ENCODE measurements at places on chromosomes 7 and 10.

DNA sequence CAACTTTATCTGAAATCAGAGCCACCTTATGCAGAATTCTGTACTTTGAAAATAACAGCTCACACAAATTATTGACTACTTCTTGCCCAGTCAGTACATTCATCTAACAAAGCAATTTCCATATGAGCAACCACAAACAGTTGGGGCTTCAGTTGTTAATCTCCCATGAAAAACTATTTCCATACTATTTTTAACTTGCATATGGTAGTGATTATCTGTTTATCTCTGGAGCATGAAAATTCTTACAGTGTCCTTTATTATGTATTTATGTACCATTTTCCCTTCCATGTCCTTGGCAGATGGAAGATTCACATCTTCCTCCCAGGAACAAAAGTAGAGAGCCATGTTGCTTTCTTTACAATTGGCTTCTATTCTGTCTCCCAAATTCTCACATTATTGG, 285.7 kb downstream of the CRPPA start:
- DNase-seq: no peak

DNA sequence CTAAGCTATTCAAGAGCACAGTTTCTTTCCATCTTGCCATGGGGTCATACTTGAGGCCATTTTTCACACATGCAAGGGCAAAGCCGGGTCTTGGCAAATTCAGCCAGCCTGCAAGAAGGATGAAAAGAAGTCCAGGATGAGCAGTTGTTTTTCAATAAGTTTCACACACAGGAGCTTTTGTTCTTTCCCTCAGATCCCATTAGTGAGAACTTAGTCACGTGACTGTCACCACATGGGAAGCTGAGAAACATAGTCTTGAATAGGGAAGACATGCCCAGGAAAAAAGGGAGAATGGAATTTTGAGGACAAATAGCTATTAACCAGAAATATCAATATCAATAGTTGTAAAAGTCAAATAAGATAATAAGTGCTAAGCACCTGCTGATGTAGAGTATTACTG, 137.7 kb downstream of the AHR start:
- no peak for DNase-seq

GRCh38 chr7:40403703-40404476, 269.1 kb downstream of the SUGCT start:
- DNase-seq: no peak

DNA sequence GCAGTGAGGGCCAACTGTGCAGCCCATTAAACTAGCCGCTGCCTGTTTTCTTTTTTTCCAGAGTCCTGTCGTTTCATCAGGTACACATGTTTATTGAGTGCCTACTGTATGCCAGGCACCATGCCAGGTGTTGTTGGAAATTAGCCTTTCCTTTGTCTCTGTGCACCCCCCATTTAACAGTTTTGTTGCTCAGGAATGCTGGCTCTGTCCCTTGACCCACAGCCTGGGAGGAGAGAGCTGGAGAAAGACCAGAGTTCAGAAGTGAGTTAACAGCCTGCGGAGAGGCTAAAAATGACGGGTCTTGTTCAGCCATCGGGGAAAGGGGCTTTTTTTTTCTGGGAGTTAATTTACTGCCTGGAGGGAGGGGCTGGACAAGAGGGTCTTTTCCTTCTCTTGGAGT, 1.3 kb downstream of the LRMDA start:
- no peak for DNase-seq

- DNase-seq: no peak
Measured at GRCh38 chr10:112226439-112227248, 43.1 kb upstream of the GPAM start.

DNA sequence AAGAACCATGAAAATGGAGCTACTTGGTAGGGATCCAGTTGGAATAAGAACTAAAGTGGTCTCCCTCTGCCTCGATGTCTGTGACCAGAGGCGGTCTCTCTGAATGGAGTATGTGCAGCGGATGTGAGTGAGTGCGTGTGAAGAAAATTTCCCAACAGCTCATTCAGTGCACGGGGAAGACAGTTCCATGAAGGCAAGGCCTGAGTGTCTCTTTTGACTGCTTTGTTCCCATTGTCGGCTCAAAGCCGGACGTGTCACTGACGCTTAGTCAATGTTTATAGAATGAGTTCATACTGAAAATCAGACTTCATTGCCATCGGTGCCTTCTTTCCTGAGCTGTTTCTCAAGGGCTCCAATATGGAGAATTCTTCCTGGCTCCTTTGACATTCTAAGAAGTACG, 55.3 kb upstream of the GRB10 start:
- DNase-seq: no peak

DNA sequence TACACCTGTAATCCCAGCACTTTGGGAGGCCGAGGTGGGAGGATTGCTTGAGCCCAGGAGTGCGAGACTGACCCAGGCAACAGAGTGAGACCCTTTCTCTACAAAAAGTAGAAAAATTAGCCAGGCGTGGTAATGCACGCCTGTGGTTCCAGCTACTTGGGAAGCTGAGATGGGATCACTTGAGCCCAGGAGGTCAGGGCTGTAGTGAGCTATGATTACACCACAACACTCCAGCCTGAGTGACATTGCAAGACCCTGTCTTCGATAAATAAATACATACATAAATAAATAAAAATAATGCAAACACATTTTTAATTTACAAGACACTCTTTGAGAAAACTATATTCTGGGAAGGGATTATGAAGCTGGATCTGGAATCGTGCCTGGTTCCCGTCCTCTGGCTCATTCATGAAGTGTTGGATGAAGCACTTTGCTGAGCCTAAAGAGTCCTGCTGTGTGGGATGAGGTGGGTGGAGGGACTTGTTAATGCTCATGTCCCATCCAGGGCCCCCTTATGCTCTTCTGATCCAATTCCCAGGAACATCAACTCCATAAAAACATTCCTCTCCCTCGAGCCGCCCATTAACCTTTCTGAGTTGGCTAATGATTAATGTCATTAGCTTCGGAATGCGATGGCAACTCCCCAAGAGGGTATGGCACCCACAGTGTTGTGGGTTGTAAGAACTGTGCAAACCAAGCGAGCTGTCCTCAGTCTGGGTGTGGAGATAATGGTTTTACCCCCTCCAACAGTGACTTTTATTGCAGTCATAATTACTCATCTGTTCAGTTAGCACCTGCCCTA, 236.3 kb downstream of the BAMBI start:
- no peak for DNase-seq

GRCh38 chr10:90658791-90659190, 199.0 kb downstream of the HTR7 start:
- no peak for DNase-seq

GRCh38 chr10:103501186-103501585, 7.7 kb downstream of the NEURL1 start:
- DNase-seq: no peak

GRCh38 chr7:142611566-142612236, 137.6 kb upstream of the PRSS1 start:
- DNase-seq: no peak

DNA sequence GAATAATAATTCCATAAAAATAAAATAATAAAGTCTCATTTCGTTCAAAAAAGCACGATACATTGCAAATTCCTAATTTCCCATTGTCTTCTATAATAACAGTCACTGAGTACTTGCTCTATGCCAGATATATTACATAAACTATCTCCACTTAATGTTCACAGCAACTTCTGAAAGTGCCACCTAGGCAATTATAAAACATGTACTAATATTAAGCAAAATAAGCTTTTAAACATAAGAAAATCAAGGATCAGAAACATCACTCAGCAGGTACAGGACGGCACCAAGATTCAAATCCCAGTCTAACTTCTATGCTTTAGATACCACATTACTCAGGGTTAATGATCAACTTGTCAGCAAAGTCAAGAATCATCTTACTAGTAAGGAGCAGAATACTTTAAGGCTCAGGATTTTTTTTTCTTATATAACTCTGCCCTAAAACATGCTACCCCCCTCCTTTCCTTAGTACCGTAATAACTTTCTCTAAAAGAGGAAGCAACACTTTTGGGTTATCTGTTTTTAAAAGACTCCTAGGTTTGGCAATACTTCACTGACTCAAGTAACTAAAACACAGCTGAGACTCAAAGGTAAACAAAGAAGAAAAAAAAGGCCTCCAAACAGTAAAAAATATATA, 51.3 kb downstream of the USP6NL start:
- DNase-seq: no peak

- no peak for DNase-seq
Measured at GRCh38 chr10:32693441-32693979, 247.6 kb downstream of the CCDC7 start.

DNA sequence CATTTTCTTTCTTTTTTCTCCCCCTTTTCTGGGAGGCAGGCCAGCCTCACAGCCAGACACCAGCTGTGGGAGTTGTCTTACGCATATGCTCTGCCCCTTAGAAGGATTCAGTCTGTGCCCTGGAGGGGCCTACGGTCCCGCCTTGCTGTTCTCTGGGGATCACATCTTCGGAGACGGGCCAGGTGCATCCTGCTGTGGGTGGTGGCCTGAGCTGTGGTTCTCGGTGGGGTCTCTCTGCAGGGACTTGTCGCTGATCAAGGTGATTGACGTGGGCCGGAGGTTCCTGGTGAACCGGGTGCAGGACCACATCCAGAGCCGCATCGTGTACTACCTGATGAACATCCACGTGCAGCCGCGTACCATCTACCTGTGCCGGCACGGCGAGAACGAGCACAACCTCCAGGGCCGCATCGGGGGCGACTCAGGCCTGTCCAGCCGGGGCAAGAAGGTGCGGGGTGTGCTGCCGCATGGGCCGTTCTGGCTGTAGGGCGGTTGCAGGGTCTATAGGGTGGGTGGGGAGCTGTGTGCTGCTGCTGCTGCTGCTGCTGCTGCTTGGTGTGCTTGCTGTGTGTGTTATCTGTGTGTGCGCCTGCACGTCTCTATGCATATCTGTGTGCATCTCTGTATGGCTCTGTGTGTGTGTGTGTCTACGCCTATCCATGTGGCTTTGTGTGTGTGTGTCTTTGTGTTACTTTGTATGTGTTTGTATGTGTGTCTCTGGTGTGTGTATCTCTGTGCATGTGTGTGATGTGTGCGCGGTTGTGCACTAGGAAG, 17.9 kb downstream of the PFKFB3 start:
- DNase-seq: no peak

DNA sequence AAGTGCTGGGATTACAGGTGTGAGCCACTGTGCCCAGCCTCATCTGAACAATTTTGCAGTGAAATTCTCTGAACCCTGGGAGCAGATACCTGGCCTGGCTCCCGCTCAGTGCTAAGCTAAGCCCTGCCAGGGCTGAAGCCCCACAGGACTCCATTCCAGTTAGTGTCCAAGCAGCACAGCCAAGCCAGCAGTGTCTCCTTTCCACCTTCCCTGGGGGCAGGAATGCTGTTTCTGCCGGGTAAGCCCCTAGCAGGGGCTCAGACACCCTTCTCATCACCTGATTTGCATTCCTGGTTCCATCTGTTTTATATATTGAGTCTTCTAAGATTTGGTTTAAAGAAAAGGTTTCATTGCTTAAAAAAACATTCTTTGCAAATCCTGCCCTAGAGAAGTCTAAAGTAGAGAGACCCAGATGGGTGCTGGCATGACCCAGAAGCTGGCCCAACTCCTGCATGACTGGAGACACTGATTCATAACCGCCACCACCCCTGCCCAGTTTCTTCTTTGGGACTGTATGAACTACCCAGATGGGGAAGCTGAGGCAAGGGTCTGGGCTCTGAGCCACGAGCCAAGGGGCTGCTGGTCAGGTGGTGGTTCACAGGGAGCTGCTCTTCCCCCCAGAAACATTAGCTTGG, 14.0 kb downstream of the SLC13A4 start:
- no peak for DNase-seq

GRCh38 chr7:45098983-45099839, 10.4 kb upstream of the NACAD start:
- DNase-seq: no peak

GRCh38 chr7:50272808-50273207, 31.7 kb upstream of the IKZF1 start:
- DNase-seq: no peak

GRCh38 chr7:35805876-35806275, 5.0 kb downstream of the SEPTIN7 start:
- DNase-seq: no peak

- no peak for DNase-seq
Measured at GRCh38 chr10:33352175-33352574, 17.7 kb upstream of the NRP1 start.

DNA sequence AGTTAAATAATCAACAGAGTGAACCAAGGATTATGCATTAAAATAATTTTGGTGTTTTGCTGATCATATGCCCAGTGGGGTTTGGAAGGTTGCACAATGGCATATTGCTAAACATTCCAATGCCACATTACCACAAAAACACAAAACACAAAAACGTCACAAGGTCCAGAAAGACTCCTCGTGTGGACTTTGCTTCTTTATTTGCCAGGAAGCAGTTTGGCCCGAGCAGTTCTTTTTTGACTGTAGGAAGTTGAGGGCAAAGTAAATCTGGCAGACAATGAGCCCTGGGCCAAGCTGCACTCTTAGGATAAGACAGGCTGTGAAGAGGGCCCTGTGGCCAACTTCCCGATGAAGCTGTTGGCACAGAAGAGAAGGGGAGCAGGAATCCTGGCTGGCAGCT, 39.2 kb upstream of the SLC35B4 start:
- DNase-seq: no peak

DNA sequence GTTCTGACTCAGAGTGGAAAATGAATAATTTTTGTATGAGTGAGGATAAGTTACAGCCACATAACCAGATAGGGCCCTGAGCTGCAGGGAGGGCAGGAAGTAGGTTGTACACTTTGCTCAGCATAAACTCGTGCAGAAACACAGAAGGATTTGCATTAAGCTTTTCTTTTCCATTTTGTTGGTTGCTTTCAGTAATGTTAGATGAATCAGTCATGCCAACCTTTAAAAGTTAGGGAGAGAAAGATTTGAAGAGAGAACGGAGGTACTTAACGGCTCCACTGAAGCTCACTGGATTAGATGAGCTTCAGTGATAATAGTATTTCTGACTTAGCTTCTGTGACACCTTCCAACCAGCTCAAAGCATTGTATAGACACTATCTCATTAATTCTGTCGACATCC, 348.1 kb downstream of the GATA3 start:
- peak; percentile 81 for DNase-seq

GRCh38 chr7:69941077-69941651, 342.9 kb downstream of the AUTS2 start:
- no peak for DNase-seq

DNA sequence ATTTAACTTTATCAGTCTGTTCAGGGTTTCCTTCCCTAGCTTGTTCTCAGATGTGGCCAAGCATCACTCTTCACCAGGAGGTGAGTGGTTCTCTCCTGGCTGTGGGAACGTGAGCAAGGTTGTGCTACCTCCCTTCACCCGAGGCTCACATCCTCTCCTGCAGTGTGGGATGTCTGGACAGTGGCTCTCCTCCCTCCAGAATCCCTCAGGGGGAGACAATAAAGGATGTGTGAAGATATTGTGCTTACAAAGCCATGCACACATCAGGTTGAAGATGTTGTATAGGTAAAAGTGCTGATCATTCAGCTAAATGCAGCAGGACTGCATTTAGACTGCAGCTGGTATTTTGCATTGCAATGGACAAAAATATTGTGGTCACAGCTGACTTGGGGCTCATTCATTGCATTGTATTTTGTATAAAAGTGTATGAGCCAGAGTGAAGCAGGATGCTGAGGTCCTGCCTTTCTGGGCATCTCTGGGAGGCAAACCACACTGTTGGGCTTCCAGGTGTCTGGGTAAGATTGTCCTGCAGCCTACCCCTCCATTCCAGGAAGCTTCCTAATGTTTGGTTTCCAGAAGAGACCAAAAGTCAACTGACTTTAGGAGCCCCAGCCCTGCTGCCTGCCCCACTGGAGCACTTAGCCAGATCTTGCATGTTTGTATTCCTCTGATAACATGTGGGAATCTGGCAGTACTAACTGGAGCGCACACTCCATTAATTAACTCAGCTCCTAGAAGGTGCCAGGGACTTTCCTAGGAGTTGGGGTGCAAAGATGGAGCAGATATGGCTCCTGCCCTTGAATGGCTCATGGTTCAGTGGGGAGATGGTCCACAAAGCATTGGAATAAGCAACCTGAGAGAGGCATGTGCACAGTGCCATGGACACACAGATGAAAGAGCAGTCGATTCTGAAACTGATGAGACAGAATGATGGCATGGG, 292.5 kb upstream of the ZNF32 start:
- DNase-seq: no peak

Data from activated CD4-positive, alpha-beta T cell treated with anti-CD3 and anti-CD28 coated beads, Interleukin-2, amount 50 U/mL, for 16 hours (primary cell).